ENCODE measurements at places on chromosomes 3 and 15.

DNA sequence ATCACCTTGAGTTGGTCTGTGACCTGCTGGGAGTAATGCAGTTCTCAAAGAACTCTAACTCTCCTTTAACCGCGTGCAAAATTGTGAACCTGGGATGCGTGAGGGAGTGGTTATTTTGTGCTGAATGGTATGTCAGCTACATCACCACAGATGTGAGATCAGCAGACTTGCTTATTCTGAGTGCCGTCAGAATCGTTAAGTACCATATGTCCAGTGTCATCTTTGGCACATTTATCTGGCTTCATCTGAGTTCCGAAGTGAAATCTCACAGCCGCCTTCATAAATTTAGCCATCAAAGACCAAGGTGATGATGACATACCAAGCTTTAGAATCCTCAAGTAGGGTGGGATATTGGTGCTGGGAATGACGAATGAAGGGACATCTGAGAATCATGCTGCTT is 347.2 kb upstream of the TPRG1 start:
- DNase-seq, result no peak

GRCh38 chr3:110344897-110345767 is 726.5 kb upstream of the NECTIN3 start:
- DNase-seq, result no peak

DNA sequence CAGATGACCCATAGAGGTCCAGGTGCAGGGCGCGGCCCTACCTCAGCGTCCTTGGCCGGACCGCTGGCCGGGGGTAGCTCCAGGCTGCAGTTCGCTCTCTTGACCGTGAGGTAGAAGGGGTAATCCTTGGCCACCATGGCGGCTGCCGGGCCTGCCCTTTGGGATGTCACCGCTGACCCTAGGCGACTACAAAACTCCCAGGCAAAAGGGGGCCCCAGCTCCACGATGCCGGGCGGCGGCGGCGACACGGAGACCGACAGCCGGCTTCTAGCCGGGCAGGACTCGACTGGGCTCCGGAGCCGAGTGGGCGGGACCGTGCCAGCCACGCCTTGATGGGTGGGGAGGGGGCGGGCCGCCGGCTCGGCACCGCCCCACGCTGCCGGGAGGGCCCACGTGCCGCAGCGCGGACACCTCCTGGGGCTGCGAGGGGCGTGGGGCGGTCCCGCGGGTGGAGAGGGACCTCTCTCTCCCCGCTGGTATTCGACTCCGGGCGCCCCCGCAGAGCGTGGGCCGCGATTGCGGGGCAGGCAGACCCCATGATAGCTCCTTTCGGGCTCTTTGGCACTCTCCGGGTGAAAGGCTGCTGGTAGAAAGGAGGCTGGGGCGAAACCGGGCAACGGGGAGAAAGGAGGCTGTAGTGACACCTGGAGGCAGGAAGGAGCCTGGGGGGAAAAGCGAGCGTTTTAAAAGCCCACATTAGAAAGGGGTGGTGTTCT is at the start of gene ARHGEF3:
TSS of gene ARHGEF3 (minus strand) at position 288 of the 716 bp plus-strand sequence. CDS start at position 137, 151 bp downstream.
- no peak for DNase-seq

GRCh38 chr3:156491192-156491591 is 63.7 kb downstream of the SSR3 start:
- DNase-seq, result no peak

- no peak for DNase-seq
These were observed 28.3 kb downstream of the SEC61A1 start for GRCh38 chr3:128080323-128081080.

GRCh38 chr3:132135628-132136333 is 101.0 kb upstream of the CPNE4 start:
- no peak for DNase-seq

DNA sequence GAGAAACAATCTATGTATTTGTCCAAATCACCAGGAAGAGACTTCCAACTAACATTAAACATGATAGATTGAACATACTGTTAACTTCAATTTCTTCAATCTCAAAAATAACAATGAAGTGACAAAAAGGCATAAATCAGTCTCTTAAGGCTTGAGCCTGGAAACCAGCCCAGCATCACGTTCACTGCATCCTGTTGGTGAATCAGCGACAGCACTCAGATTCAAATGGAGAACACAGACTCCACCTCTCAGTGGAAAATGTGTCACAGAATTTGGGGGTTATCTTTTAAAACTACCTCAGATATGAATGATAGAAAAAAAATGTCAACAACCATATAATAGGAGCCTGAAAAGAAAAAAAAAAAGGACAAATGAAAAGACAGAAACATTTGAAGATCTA is 212.0 kb downstream of the MINAR1 start:
- DNase-seq, result no peak

GRCh38 chr15:35705884-35706585 is 160.1 kb upstream of the DPH6 start:
- DNase-seq, result no peak

DNA sequence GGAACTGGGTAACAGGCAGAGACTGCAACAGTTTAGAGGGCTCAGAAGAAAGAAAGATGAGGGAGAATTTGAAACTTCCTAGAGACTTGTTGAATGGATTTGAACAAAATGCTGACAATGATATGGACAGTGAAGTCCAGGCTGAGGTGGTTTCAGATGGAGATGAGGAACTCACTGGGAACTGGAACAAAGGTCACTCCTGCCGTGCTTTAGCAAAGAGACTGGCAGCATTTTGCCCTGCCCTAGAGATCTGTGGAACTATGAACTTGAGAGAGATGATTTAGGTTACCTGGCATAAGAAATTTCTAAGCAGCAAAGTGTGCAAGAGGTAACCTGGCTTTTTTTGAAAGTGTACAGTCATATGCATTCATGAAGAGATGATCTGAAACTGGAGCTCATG is 11.7 kb downstream of the EIF5A2 start:
- DNase-seq, result no peak

DNA sequence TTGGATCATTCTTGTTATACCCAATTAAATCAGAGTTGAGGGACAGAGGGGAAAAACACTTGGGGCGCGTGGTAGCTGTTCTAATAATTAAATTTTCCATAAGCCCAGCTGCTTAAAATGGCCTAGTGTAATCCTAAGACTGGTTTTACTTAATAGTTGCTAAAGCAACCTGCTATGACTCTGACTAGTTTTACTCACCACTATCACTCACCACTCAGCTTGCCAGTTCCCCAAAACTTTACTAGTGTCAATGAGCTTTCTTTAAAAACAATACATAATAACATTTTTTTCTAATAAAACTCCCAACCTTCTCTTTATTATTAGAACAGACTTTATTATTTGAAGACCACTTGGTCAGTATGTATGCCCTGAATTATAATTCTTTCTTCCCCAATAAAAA is 49.6 kb downstream of the ECT2 start:
- no peak for DNase-seq

GRCh38 chr3:152943645-152944044 is 108.7 kb downstream of the P2RY1 start:
- DNase-seq, result no peak

DNA sequence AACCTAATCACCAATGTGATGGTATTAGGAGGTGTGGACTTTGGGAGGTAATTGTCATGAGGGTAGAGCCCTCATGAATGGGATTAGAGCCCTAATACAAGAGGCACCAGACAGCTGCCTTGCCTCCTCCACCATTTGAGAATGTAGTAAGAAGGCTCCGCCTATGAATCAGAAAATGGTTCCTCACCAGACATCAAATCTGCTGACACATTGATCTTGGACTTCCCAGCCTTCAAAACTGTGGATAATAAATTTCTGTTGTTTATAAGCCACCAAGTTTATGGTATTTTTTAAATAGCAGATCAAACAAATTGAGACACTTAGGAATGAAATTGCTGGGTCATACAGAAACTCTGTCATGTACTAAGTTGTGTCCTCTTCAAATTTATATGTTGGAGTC is 56.8 kb upstream of the COL6A5 start:
- DNase-seq, result no peak

DNA sequence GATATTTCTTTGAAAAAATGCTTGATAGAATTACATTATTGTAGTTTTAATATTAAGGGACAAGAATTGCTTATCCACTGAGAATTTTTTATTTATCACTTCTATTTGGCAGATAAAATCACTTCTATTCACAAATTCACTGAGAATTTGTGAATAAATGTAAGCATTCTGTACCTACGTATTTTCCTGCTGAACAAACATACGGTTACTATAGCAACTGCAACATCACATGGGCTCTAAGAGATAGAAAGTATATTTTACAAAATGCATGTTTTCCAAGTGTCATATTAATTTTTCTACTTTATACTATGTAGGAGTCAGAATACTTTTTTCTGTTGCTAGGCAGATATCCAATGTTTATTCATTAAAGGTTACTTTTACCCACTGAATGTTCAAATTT is 166.2 kb downstream of the ZIC1 start:
- DNase-seq, result no peak

GRCh38 chr15:40106203-40107161 is 2.2 kb downstream of the BMF start:
- no peak for DNase-seq

DNA sequence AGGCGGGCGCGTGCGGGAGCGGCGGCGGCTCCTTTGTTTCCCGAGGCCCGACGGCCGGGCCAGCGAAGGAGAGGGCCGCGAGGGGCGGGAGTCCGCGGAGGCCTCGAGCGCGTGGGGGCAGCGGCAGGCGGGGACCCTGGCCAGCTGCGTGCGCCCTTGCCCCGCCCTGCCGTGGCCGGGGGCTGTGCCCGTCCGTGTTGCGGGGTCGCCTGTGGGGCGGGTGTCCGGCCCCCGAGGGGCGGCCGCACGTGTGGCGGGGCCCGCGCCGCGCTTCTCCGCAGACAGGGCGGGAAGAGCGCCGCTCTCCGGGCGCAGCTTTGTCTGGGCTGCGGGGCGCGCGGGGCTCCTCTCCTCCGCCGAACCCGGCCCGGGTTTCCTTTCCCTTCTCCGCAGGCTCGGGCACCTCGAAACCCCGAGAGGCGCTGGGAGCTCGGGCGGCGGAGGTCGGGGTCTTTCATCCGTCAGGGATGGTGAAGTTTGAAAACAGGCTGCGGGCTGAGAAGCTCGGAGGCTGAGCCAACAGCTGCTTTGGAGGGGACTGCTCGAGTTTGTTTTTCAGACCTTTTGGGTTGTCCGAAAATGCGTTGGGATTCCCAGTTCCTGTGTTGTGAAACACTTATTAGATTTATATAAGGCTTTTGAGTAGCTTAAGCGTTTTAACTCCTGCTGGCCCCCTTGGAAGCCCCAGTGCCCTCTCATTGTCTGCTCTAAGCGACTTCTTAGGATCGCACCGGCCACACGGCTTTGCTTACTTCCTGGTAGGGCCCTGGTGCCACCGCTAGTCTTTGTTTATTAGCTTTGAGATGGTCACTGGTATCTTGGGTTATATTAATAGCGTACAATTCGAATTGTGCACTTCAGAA is 817 bp downstream of the USP3 start:
- DNase-seq, result no peak

GRCh38 chr3:142056656-142057330 is 92.6 kb downstream of the TFDP2 start:
- no peak for DNase-seq

- peak; percentile 23 for DNase-seq
These were observed at the start of gene MESP2 for GRCh38 chr15:89776274-89777072. Gene MESP2, plus strand, starts transcription at chr15:89776332. Its CDS starts 26 bp downstream, at chr15:89776358.

DNA sequence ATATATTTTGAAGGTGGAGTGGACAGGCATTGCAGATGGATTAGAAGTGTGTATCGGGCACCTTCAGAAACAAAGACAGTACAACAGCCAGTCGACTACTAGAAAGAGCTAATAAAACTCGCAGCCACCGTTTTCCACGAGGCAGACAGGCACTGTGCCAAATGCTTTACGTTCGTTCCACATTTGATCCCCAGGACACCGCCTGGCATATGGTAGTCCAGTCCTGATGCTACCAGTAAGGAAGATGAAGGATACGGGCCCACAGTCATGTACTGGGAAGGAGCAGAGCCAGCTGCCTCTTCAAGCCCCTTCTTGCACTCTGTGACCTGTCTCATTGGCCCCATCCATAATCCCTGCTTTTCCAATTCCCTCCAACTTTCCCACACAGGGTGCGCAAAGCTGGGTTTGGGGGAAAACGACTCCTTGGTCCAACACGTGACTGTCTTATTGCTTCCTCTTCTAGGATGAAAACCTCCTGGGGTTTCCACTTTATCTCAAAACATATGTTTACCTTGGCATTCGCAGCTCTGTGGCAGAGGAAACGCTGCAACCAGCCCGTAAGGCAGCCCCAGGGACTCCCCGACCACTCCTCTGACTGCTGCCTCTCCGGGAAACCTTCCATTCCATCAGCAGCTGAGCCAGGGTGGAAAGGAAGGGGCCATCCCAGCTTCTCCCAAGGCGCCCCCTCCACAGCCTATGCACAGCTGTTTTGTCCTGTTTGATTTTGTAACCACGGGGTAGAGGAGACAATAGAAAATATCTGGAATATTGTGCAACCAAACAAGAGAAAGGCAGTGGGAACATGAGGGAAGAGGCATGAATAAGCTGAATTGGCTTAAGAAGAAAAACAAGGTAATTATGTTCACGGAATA is 107.4 kb downstream of the ADAMTS17 start:
- no peak for DNase-seq

GRCh38 chr3:63324621-63325020 is 46.5 kb downstream of the SYNPR start:
- DNase-seq, result no peak

- DNase-seq, result no peak
These were observed 16.8 kb downstream of the NOX5 start for GRCh38 chr15:69031013-69032001.

DNA sequence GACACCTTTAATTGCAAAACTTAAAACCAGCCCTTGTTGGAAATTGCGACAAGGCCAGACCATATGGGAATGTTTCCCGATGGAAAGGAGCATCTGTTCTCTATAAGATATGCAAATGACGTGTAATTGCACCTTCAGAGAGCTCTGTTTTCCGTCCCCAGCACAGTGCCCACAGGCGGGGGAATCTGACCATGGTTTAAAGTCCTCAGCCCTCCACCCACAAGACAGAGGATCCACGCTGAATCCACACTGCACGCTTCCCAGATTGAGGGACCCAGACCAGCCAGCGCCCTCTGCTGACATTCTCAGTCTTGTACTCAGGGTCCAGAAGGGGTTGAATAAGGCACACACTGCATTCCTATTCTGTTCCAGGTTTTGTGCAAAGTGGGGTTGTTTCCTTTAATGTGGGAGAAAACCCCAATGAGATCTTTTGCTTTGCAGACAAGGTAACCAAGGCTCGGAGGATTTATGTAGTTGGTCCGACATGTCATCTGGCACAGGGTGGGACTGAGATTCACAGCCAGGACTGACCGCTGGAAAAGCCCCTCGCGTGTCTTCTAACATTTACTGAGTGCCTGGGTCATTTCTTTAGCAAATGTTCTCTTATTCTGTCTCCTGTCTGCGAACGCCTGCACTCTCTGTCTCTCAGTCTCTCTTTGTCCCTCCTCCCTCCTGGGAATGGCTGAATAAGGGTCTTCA is 36.8 kb upstream of the KLHL25 start:
- peak; percentile 20 for DNase-seq

DNA sequence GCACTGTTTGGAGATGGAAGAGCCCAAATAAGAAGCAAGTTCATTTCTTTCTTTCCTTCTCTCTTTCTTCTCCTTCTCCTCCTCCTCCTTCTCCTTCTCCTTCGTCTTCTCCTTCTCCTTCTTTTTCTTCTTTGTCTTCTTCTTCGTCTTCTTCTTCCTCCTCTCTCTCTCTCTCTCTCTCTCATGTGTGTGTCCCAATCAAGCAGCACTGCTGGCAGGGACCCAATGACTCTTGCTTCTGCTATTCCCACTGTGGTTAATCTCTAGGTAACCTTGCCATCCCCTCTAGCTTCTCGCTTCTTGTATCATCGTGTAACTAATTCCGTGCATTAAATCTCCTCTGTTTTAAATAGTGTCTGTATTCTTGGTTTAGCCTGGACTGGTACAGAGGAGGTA is 26.1 kb upstream of the ZNF280D start:
- no peak for DNase-seq

- DNase-seq, result no peak
These were observed 17.4 kb downstream of the PDIA5 start for GRCh38 chr3:123084192-123084591.

- DNase-seq, result no peak
These were observed 44.3 kb upstream of the SLC24A5 start for GRCh38 chr15:48076454-48076853.
